ENCODE measurements at places on chromosomes 4 and X.

GRCh38 chr4:93414041-93414550 is 414.5 kb upstream of the ATOH1 start:
- DNase-seq, result no peak

DNA sequence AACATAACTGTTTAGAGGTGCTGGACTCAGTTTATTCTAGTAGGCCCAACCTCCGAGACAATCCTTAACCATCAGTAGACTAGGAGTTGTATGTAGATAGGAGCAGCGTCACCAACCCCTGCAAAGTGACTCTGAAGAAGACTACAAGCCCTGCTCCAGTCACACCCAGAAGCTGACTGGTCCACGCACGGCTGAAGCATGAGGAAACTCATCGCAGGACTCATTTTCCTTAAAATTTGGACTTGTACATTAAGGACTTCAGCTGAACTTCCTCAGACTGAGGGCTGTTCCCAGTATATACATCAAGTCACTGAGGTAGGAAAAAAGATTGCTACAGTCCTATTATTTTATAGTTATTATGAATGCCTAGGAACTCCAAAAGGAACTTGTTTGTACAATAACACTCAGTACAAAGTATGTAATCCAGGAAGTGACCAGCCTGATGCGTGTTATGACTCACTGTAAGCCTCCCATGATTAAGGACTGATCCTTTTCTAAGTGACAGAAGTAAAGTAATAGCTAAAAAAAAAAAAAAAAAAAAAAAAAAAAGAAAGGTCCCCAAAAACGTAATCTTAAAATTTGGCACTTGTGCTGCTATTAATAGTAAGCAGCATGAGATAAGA is 41.6 kb upstream of the UGT2B7 start:
- peak; percentile 88 for DNase-seq

- no peak for DNase-seq
Measured at GRCh38 chr4:8915201-8916200, 43.9 kb upstream of the HMX1 start.

DNA sequence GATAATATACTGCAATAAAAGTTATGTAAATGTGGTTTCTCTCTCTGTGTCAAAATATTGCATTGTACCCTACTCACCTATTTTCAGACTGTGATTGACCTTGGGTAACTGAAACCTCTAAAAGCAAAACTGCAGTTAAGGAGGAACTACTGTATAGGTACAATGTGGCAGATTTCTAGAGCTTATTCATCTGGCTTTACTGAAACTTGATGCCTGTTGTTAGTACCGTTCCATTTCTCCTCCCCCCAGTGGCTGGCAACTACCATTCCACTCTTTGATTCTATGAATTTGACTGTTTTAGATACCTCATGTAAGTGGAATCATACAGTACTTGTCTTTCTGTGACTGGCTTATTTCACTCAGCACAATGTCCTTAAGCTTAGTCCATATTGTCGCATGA is 61.9 kb downstream of the HOPX start:
- peak; percentile 64 for DNase-seq

- no peak for DNase-seq
Measured at GRCh38 chr4:181271116-181271640, 972.0 kb upstream of the TENM3 start.

DNA sequence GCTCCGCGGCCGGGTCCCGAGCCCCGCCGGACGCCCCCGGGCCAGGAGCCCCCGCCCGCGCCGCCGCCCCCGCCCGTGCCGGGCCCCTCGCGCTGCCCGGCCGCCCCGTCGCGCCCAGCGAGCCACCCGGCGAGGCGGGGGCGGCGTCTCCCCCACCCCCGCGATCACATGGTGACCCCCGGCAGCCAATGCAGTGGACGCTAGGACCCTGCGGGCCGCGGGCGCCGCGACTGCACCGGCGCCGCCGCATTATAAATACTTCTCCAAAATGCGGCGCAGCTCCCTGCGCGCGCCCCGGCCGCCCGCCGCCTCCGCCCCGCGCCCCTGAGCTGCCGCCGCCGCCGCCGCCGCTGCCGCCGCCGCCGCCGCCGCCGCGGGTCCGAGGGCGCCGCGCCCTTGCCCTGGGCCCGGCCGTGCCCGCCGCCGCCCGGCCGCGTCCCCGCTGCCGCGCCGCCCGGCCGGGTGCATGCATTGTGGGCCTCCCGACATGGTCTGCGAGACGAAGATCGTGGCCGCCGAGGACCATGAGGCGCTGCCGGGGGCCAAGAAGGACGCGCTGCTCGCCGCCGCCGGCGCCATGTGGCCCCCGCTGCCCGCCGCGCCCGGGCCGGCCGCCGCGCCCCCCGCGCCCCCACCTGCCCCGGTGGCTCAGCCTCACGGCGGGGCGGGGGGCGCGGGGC is at the start of gene NAT8L:
NAT8L (plus strand) TSS at position 282 of the 680 bp plus-strand sequence; CDS start at position 467, 185 bp downstream.
- no peak for DNase-seq

GRCh38 chr4:160709546-160709945 is 1454.3 kb downstream of the FSTL5 start:
- DNase-seq, result no peak

DNA sequence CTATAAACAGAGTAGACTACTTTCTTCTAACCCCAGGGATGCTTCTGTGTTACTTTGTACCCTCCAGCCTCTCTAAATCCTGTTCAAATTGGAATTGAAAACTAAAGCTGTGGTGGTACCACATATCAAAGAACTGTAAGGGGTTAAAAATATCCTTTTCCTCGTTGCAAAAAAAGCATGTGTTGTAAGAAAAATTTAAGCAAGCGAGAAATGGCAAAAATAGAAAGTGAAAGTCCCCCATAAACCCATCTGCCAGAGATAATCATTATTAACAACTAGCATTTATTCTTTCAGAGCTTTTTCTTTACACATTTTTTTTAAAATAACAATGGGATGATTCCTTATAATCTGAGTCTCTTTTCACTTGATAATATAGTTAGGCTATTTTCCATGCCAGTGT is 40.6 kb downstream of the TMEM164 start:
- peak; percentile 18 for DNase-seq

Data from mesenchymal stem cell (in vitro differentiated cells and primary cell).